ENCODE measurements at places on chromosomes 3 and 15.

GRCh38 chr15:87746333-87746732, 510.2 kb downstream of the NTRK3 start:
- no peak for DNase-seq

GRCh38 chr15:70127770-70128413, 30.2 kb upstream of the TLE3 start:
- no peak for DNase-seq

- no peak for DNase-seq
Observed at GRCh38 chr3:152292366-152292765, 23.6 kb downstream of the MBNL1 start.

- DNase-seq = peak; percentile 99
Observed at GRCh38 chr15:47674586-47675232, 42.6 kb upstream of the SEMA6D start.

- DNase-seq = no peak
Observed at GRCh38 chr15:40439960-40440742, 602 bp upstream of the BAHD1 start.

- DNase-seq = no peak
Observed at GRCh38 chr3:71303627-71304200, 279.8 kb downstream of the FOXP1 start.

DNA sequence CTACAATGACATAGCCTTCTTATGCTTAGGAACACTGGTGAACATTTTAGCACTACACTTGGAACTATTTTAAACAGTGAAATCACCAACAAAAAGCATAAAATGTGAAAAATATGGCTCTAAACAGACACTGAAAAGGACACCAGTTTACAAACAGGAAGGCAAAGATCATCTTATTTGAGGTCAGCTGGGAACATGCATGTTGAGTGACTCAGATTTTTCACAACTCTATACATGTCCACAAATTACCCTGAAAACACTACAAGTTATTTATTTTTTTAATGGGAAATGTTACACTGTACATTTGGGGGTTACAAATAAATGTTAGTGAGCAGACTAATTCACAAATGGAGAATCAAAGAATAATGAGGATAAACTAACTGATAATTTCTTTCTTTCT, 12.5 kb upstream of the GK5 start:
- no peak for DNase-seq

GRCh38 chr15:41605566-41605965, 46.6 kb downstream of the TYRO3 start:
- no peak for DNase-seq

- DNase-seq = no peak
Observed at GRCh38 chr15:78033864-78034263, 43.6 kb downstream of the TBC1D2B start.

- no peak for DNase-seq
Observed at GRCh38 chr15:63599401-63600000, 2.3 kb downstream of the FBXL22 start.

- DNase-seq = no peak
Observed at GRCh38 chr3:191555037-191555436, 94.1 kb downstream of the PYDC2 start.

DNA sequence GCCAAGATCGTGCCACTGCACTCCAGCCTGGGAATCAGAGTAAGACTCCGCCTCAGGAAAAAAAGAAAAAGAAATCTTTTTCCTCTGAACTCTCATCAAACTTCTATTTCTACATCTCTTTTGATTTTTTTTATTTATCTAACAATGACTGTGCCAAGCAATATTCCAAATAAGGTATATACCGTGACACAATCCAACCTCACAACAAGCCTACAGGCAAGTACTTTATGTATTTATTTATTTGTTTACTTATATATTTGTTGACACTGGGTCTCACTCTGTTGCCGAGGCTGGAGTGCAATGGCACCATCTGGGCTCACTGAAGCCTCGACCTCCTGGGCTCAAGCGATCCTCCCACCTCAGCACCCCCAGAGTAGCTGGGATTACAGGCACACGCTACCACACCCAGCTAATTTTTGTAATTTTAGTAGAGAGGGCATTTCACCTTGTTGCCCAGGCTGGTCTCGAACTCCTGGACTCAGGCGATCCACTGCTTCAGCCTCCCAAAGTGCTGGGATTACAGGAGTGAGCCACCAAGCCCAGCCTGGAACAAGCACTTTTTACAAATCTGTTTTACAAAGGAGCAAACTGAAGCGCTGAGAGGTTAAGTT, 94.9 kb upstream of the CHD2 start:
- DNase-seq = no peak

DNA sequence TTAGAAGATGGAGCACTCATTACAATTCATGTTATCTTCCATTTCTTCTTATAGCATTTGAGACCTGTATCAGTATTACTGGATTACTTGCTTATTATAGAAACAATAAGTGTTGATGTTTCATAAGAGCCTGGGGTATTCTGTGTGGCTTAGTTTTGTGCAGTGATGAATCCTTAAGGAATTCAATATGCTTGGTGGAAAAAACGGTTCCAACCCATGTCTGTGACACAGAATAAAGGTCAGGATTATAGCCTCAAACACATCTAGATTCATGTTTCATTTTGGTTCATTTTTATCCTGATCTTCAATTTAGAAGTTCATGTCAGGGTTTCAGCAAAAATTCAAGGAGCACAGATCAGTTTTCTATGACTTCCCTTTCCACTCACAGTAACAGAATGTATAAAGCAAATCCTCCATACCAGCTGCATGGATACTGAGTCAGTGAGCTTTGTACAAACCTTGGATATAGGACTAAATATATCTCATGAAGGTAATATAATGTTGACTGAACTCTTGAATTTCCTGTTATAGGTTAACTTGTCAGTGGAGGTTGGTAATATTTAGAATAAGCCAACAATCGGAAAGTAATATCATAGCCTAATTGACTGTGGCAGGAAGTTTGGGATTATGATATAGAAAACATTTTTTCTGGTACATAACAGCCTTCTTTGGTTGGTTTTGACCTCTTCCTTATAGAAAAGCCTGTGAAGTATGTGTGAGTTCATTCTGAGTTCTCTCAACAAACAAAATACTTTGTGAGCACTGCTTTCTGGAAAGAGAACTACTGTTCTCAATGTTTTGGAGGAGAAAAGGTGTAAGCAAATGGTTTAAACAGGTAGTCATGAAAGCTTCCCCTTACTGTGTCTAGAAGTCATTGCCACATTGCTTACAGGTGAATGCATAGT, 218.2 kb upstream of the TPM1 start:
- no peak for DNase-seq

Data from NCI-H524 treated with DMSO at 0.1 percent for 48 hours (cell line).